ENCODE measurements at places on chromosomes 11 and 22. TPM values are rescaled to one million over a fixed set of nuclear protein-coding genes. Genes with fewer than 3 reads are reported as not detected.

OR56A1 gene
- polyA plus RNA-seq: not detected

KIRREL3 gene
- 1.1 TPM for polyA plus RNA-seq

DGAT2 gene
- polyA plus RNA-seq: 1.6 TPM

TBX10 gene
- not detected for polyA plus RNA-seq

RIBC2 gene
- polyA plus RNA-seq: 11.4 TPM

DNA sequence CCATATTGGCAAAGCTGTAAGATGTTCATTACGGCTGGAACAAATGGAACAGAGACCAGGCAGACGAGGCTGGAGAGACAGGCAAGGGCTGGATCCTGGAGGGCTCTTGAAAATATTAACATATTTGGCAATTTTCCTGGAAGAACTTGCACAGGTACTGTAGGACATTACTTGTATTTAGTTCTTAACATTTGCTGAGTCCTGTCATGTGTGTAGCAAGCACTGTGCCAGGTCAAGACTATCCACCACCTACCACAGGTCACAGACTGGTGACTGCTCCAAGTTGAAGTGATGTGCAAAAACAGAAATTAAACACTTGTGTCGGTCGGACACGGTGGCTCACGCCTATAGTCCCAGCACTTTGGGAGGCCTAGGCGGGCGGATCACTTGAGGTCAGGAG, 58.7 kb upstream of the TNRC6B start:
- no peak for DNase-seq

DNA sequence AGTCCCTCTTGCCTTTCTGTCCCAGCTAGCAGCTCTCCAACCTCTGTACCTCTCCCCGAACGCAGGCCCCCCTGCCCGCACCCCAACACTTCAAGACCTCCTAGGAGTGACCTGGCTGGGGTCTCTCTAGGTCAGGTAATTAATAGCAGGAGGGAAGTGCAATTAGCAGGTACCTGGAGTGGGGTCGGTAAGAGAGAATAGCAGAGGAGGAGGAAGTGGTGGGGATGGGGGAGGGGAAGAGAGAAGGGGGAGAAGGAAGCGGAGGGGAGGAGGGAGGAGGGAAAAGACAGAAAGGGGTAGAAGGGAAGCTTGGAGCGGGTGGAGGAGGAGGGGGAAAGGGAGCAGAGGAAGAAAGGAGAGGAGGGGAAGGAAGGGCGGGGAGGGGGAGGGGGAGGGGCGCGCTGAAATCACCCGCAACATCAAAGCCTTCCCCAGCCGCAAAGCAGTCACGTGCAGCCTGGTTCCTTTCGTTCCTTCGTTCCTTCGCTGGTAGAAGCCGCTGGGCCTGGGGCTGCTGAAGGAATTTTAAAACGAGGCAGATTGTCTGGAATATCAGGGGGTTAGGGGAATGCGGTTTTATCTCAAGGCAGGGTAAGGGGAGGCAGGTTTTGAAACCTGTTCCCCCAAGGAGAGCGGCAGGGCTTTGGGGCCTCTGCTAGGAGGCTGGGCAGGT, 29.3 kb upstream of the TCF20 start:
- DNase-seq: no peak

DNA sequence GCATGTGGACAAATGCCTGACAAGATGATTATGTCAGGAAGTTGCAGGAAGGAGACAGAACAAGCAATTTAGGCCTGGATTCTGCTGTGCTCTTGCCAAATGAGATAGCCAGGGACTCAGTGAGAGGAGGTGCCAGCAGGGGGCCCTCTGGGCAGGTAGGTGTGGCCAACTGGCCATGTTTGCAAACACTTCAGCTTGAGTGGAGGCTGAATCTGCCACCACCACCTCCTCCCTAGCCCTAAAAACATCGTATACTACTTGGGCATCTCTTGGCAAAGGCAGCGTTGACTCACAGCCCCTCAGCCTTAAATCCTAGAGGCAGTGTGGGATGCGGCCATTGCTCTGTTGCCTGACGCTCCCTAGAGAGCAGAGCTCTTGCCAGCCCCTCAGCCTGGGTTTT, 95.1 kb upstream of the PLET1 start:
- DNase-seq: no peak

- DNase-seq: no peak
Observed at GRCh38 chr22:36733271-36733670, 29.7 kb upstream of the CACNG2 start.

GRCh38 chr22:25783856-25784255, 41.9 kb downstream of the MYO18B start:
- DNase-seq: no peak

GRCh38 chr11:36023922-36024321, 80.1 kb downstream of the LDLRAD3 start:
- no peak for DNase-seq

GRCh38 chr22:50456466-50457234, 18.2 kb downstream of the SBF1 start:
- DNase-seq: no peak

DNA sequence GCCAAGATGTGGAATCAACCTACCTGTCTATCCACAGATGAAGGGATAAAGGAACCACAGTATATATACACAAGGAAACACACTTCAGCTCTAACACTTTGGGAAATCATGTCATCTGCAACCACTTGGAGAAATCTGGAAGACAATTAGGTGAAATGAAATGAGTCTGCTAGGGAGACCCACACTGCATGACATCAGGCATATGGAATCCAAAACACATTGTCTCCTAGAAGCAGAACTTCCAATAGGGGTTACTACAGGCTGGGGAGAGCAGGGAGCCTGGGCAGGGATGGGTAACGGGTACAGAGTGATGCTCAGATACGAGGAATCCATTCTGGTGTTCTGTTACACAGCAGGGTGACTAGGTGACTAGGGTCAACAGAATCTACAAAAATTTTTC, 18.3 kb downstream of the RGL4 start:
- no peak for DNase-seq

DNA sequence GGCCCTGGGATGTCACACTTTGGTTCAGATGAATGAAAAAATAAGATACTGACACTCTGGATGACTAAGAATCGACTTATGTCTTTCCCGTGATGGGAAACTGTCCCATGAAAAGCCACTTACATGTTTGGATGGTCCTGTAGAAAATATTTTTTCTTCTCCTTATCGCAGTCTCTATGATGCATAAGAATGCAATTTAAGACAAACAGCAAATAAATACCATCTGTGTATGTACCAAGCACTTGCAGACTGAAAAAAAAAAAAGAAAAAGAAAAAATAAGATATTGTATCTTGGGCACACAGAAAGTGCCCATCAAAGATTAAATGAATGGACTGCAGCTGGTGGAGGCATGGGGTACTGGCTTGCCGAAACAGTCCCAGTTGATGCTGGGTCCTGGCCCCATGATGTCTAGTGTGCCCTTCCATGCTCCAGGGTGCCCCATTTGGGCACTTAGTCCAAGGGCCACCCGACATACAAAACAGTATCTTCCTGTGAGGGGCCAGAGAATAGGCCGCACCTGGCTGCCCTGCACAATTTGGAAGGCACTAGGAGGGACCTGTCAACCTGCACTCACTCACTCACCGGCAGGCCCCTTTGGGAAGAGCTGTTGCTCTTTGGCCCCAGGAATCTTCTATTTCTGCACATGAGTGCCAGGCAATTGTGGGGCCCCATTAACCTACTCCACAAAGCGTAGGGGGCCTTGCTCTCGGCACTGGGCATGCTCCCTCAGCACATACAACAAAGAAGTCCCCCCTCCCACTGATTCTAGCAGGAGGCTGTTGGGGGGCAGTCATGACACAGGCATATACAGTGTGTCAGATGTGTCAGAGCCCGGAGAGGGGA, 2.5 kb upstream of the ZBED4 start:
- DNase-seq: no peak

DNA sequence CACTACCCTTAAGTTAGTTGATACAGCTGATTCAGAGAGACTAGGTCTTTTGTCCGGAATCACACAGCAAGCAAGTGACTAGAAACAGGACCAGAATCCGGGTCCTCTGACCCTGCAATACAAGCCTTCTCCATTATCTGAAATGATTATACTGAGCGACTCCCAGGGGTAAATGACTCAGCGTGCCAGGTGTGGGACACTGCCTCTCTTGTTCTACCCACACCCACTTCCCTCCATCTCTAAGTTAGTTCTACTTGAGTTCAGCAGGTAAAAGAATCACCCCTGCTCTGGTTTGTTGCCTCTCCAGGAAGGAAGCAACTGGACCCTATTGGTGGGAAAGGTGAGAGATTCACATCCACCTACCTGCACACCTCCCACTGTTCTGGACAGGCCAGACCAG, 156.9 kb downstream of the DBX1 start:
- DNase-seq: no peak

DNA sequence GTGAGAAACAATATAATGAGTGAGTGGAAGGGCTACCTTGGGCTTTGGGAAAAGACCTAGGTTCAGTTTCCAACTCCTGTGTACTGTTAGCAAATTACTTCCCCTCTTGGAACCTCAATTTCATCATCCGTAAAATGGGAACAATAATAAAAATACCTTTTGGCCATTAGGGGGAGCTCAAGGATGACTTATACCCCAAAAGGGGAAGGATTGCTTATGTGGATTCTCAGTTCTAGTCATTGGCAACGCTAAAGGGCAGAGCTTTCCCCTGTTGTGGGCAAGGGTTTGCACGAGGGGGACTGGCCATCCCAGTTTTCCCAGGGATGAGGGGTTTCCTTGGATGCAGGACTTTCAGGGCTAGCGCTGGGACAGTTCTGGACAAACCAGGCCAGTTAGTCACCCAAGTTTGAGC, 3.1 kb upstream of the COMMD9 start:
- no peak for DNase-seq

GRCh38 chr22:44693756-44694155, 8.2 kb upstream of the PRR5 start:
- DNase-seq: no peak

- no peak for DNase-seq
Observed at GRCh38 chr11:15920856-15921629, 435.3 kb downstream of the SOX6 start.

DNA sequence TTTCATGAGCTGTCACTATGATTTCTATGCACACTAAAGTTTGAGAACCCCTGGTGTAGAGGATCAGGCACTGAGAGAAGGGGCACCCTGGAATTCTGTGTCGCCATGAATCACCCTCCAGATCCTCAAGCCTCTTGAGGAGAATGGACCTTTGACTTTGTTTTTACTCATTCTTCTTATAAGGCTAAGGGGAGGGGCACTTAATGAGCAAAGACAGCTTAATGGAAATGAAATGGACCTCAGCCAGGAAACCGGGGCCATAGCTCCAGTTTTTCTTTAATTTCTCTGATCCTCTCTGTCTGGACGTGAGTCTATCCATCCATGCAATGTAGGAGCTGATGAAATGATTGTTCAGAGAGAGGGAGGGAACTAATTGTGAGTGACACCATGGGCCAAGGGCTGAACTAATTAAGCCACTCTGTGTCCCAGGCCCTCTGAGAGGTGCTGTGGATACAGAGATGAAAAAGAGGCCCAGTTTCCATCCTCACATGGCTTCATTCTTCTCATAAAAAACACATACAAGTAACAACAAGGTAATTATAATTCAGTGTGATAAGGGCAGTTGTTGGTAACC, 32.8 kb downstream of the OR2AT4 start:
- no peak for DNase-seq

DNA sequence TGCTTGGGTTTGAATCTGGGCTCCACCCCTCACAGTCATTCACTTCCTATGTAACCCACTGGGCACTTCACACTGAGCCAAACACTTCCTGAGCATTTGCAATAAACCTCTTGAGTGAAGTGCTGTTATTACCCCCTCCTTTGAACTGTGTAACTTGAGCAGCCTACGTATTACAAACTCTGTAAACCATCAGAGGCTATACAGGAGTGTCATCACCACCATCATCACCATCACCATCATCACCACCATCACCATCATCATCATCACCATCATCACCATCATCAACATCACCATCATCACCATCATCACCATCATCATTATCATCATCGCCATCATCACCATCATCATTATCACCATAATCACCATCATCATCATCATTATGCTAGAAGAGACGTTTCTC, 18.4 kb downstream of the RTL6 start:
- DNase-seq: no peak

GRCh38 chr22:32307617-32308016, 50.0 kb upstream of the RFPL3 start:
- no peak for DNase-seq

DNA sequence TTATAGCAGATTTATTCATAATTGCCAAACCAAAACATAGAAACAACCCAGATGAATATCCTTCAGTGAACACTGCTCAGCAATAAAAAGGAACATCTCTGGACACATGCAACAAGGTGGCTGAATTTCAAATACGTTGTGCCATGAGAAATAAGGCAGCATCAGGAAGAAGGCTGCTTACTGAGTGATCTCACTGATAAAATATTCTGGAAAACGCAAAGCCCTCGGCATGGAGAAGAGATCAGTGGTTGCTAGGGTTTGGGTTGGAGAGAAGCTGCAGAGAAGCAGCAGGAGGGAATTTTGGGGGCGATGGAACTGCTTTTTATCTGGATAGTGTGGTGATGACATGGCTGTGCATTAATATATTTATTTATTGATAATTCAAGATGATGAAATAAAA, 11.0 kb upstream of the SHANK2 start:
- DNase-seq: no peak

GRCh38 chr11:121643479-121644186, 190.9 kb upstream of the SORL1-AS1 start:
- DNase-seq: no peak

- no peak for DNase-seq
Observed at GRCh38 chr22:22061085-22062077, 78.8 kb upstream of the TOP3B start.

DNA sequence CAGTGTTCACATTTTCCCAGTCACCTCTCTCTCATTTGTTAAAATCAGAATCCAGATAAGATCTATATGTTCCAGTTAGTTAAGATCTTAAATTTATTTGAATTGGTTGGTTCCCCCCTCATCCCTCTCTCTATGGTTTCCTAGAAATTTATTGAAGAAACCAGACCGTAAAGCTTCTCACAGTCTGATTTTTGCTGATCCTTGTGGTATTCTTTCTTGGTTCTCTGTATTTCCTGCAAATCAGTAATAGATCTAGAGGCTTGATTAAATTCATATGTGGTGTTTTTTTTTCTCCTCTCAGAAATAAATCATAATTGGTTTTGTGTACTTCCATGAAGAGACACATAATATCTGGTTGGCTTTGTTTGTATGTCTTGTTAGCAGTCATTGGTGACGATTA, 147.5 kb downstream of the TMEM135 start:
- no peak for DNase-seq

- DNase-seq: no peak
Observed at GRCh38 chr22:33347002-33347401, 288.8 kb upstream of the SYN3 start.

DNA sequence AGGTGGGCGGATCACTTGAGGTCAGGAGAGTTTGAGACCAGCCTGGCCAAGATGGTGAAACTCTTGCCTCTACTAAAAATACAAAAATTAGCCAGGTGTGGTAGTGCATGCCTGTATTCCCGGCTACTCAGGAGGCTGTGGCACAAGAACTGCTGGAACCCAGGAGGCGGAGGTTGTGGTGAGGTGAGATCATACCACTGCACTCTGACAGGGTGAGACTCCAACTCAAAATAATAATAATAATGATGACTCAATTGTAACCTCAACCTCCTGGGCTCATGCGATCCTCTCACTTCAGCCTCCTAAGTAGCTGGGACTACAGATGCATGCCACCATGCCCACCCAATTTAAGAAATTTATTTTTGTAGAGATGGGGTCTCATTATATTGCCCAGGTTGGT, 15.6 kb upstream of the CHRNA10 start:
- no peak for DNase-seq

Data from right lung (tissue), 10 donors.